ENCODE measurements at places on chromosomes 7 and 10. TPM values are rescaled to one million over a fixed set of nuclear protein-coding genes. Genes with fewer than 3 reads are reported as not detected.
A peak's percentile ranks its signal among the peaks of the same experiment; 100 is the strongest.

DNA sequence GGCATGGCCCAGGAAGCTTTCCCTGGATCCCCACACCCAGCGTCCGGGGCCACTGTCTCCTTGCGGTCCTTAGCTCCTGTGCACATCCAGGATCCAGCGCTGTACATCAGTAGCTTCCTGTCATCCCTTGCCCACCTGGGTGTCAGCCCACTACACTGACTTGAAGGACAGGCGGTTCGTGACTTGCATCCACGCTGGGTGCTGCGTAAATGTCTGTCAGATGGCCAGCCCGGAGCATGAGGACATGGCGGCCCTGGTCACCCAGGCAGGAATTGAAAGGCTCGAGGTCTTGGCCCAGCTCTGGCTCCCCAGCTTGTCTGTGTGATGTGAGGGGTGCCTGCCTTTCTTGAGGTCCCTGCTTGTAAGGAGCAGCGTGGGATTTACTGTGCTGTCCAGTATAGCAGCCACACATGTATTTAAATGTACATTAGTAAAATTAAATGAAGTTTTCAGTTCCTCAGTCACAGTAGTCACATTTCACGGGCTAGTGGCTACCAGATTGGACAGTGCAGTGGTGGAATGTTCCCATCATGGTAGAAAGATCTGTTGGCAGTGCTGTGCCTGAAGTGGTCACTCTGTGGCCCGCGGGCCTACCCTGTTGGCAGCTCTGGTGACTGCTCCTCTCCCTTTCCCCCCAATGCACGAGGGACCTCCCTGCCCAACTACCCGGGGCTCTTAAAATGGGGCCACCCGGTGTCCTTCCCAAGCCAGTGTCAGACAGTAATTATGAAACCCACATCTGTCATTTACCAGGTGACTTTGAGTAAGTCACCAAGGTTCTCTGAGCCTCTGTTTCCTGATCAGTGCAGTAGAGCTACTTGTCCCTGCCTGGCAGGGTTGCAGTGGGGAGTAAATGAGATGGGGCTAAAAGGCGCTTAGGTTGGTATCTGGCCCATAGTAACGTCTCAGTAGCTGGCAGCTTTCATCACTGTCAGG, 97.8 kb upstream of the PPIF start:
- H3K36me3 ChIP-seq, result no peaks in the 10 kb centered on the region
- no peak overlapping the region for H3K4me3 ChIP-seq
- DNase-seq, result no peak

GRCh38 chr7:45343746-45344145, 186.2 kb downstream of the RAMP3 start:
- H3K36me3 ChIP-seq, result no peaks in the 10 kb centered on the region
- no peak for DNase-seq
- H3K27me3 ChIP-seq, result peaks cover 3% of the 10 kb centered on the region
- no peaks in the 10 kb centered on the region for H3K4me1 ChIP-seq
- no peak overlapping the region for H3K4me3 ChIP-seq

RNF148 gene
- total RNA-seq, result not detected

DNA sequence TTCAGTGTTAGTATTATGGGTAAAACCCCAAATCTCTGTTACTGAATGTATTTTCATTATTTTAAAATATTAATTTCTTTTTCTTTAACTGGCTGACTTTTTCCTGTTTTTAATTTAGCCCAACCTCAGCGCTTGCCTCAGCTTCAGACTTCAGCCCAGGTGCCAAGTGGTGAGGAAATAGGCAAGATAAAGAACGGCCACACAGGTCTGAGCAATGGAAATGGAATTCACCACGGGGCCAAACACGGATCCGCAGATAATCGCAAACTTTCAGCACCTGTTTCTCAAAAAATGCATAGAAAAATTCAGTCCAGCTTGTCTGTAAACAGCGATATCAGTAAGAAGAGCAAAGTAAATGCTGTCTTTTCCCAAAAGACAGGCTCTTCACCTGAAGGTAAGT, 57.5 kb downstream of the MDFIC start:
- peaks cover 72% of the 10 kb centered on the region for H3K4me1 ChIP-seq
- peak overlapping the region; percentile 36 for H3K4me3 ChIP-seq
- H3K27ac ChIP-seq, result no peak overlapping the region
- no peaks in the 10 kb centered on the region for H3K27me3 ChIP-seq
- DNase-seq, result peak; percentile 66
- no peaks in the 10 kb centered on the region for H3K36me3 ChIP-seq

GRCh38 chr10:21509341-21510240, 15.9 kb downstream of the SKIDA1 start:
- H3K4me1 ChIP-seq, result peaks cover 10% of the 10 kb centered on the region
- no peak for DNase-seq
- H3K27me3 ChIP-seq, result no peaks in the 10 kb centered on the region
- H3K4me3 ChIP-seq, result peak overlapping the region; percentile 36
- no peak overlapping the region for H3K27ac ChIP-seq

DNA sequence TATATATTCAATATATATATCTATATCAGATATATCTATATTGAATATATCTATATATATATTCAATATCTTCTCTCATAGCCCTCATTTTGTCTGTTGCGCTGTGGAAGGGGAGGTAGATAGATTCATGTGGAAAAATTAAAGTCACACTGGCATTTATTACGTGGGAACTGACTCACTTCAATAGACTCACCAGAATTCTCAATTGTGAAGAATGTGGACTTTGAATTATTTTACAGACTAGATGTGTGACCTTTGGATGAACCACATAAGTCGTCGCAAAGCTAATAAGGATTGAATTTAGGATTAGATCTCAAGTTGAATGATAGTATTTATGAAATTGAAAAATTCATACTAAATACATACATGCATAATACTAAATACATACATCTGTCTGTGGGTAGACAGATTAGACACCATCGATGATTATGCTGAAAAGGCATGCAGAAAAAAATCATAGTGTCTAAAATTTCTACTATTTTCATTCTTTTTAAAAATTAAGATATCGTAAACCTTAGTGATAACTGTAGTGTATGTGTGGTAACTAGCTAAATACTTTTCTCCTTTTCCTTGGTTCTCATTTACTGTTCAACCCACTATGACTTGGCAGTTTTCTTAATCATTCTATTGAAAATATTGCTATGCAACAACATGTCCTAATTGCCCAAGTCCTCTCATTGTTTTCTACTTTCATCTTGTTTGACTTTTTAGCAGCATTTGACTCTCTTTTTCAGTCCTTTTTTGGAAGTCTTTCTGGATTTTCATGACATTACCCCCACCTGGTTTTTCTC, 61.8 kb upstream of the A1CF start:
- no peak for DNase-seq
- H3K4me3 ChIP-seq, result no peak overlapping the region
- H3K36me3 ChIP-seq, result no peaks in the 10 kb centered on the region
- no peaks in the 10 kb centered on the region for H3K27me3 ChIP-seq

GRCh38 chr10:7405637-7406036, 5.2 kb downstream of the SFMBT2 start:
- DNase-seq, result no peak
- H3K4me1 ChIP-seq, result peaks cover 70% of the 10 kb centered on the region
- H3K4me3 ChIP-seq, result no peak overlapping the region

DNA sequence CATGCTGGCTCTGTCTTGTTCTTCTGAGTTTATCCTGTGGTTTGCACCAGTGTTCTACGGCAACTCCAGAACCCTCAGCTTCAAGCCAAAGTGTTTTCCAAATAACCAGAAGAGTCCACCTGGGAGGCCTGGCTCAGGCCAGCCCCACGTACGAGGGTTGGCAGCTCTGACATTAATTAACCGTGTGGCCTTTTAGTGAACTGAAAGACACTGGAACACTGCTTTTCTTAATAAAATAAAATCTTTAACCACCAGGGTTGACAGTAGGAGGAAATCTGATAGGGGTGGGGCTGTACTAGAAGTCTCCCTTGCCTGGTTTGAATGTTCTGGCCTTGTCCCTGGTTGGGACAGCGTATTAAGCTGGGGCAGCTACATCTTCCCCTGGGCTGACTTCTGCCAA, 64.9 kb downstream of the SYPL1 start:
- DNase-seq, result no peak
- peaks cover 19% of the 10 kb centered on the region for H3K4me1 ChIP-seq

MYOZ1 gene
- total RNA-seq, result 2.0 TPM

GRCh38 chr10:132508581-132509443, 28.8 kb upstream of the INPP5A start:
- no peaks in the 10 kb centered on the region for H3K36me3 ChIP-seq
- peak; percentile 75 for DNase-seq
- H3K4me1 ChIP-seq, result peaks cover 20% of the 10 kb centered on the region
- H3K27me3 ChIP-seq, result no peaks in the 10 kb centered on the region

GRCh38 chr10:28711776-28712175, 34.5 kb downstream of the BAMBI start:
- H3K27ac ChIP-seq, result no peak overlapping the region
- no peaks in the 10 kb centered on the region for H3K27me3 ChIP-seq
- H3K4me3 ChIP-seq, result no peak overlapping the region
- no peak for DNase-seq
- no peaks in the 10 kb centered on the region for H3K36me3 ChIP-seq

DNA sequence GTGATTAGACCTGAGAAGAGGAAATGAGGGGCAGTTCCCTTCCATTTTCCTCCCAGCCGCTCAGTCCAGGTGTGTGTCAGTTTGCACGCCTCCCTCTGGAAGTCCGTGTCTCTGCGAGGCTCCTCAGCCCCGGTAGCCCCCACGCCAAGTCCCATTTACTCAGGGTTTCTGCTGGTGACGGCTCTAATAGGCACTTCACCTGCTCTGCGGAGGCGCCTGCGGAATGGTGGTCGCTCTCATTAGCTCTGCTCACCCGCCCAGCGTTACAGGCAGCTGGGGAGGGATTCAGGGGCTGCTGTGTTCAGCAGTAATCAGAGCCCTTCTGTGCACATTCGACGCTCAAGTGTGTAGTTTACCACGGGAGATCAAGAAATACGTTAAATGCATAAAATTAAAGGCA, 179.9 kb downstream of the MGMT start:
- H3K27ac ChIP-seq, result no peak overlapping the region
- no peaks in the 10 kb centered on the region for H3K4me1 ChIP-seq
- H3K36me3 ChIP-seq, result no peaks in the 10 kb centered on the region
- no peaks in the 10 kb centered on the region for H3K27me3 ChIP-seq

GRCh38 chr10:48505394-48506112, 99.3 kb downstream of the ARHGAP22 start:
- H3K36me3 ChIP-seq, result no peaks in the 10 kb centered on the region
- peaks cover 16% of the 10 kb centered on the region for H3K4me1 ChIP-seq
- no peaks in the 10 kb centered on the region for H3K27me3 ChIP-seq
- no peak overlapping the region for H3K4me3 ChIP-seq
- no peak overlapping the region for H3K27ac ChIP-seq
- no peak for DNase-seq

GRCh38 chr10:6140965-6141295, 52.1 kb downstream of the RBM17 start:
- H3K27ac ChIP-seq, result no peak overlapping the region
- no peak overlapping the region for H3K4me3 ChIP-seq
- DNase-seq, result no peak
- peaks cover 6% of the 10 kb centered on the region for H3K27me3 ChIP-seq
- H3K4me1 ChIP-seq, result peaks cover 24% of the 10 kb centered on the region

DNA sequence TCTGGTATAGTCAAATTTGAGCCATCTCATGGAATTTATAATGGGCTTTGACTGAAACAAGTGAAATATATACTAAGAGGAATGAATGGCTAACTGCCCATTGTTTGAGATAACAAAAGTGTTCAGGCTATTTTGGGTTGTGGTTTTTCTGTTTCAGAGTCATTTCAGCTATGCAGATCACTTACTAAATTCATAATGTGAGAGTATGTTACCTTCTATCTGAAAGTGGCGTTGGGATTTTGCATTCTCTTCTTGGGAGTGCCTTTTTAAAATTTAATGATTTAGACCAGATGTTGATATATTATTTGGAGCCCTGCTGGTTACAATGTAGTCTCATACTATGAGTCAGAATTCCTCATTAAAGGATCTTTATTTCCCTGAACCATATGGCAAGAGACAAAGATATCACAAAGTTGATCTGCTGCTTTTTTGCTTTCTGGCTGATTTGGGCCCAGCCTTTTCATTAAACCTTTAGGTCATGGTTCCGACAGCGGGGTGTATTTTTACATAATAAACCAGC, 10.4 kb downstream of the VCL start:
- H3K36me3 ChIP-seq, result no peaks in the 10 kb centered on the region
- no peak overlapping the region for H3K4me3 ChIP-seq
- peaks cover 48% of the 10 kb centered on the region for H3K4me1 ChIP-seq
- no peak for DNase-seq
- H3K27ac ChIP-seq, result no peak overlapping the region

GJD4 gene
- total RNA-seq, result not detected

DNA sequence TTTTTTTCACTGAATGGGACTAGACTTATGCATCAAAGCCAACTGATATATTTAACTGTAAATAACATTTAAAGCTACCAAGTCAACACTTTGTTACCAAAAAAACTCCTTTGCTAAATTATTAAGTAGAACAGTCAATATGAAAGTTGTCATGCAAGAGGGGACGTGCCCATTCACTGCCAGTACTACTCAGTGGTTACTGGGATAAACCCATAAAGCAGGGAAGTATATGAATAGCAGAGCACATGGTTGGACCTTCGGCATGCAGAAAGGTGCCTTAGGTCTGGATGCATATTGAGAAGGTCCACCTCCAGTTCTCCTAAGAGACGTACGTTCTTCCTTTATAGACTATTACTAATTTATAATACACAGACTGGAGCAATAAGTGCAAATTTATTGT, 120.1 kb downstream of the SVOPL start:
- H3K4me3 ChIP-seq, result no peak overlapping the region
- H3K4me1 ChIP-seq, result no peaks in the 10 kb centered on the region
- peaks cover 100% of the 10 kb centered on the region for H3K36me3 ChIP-seq
- no peaks in the 10 kb centered on the region for H3K27me3 ChIP-seq

GRCh38 chr10:125606414-125607010, 76.5 kb downstream of the TEX36 start:
- no peaks in the 10 kb centered on the region for H3K4me1 ChIP-seq
- H3K27me3 ChIP-seq, result peaks cover 4% of the 10 kb centered on the region
- DNase-seq, result no peak
- no peak overlapping the region for H3K4me3 ChIP-seq
- H3K27ac ChIP-seq, result no peak overlapping the region
